ENCODE measurements at places on chromosomes 7 and 10.

DNA sequence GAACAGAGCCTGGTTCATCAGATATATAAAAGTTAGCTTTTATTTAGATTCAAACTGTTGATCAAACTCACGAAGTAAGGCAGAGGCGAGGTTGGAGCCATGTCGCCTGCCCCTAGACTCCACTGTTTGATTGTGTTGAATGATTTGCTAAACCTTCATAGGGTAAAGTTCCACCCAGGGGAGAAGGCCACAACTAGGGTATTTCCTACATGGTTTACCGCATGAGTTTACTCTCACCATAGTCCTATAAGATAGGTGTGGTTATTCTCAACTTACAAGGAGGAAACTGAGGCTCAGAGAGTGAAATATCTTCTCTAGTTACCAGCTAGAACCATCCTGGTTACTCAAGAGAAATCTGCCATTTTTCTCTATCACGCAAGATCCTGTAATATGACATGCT lies 31.8 kb downstream of the ARHGAP22 start:
- DNase-seq = no peak

- no peak for DNase-seq
These were observed 422.7 kb downstream of the SORCS3 start for GRCh38 chr10:105063796-105064195.

GRCh38 chr7:111802194-111802772 lies 240.0 kb upstream of the IMMP2L start:
- DNase-seq = no peak

- DNase-seq = peak; percentile 32
These were observed 228.9 kb upstream of the TCF7L2 start for GRCh38 chr10:112721080-112721698.

DNA sequence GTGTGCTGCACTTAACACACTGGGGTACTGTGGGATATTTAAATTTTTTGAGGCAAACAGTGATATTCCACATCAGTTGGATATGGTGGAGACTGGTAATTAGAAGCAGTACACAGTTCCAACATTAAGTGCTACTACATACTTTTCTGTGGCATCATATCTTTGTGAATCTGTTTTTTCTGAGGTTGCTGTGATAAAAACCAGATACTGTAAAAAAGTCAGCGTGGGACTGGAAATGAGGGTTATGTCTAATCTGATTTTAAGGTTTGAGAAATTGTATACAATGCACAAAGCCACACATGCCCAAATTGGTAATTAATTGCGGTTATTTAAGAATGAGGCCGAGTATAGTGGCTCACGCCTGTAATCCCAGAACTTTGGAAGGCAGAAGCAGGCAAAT lies 41.2 kb downstream of the TBC1D12 start:
- no peak for DNase-seq

DNA sequence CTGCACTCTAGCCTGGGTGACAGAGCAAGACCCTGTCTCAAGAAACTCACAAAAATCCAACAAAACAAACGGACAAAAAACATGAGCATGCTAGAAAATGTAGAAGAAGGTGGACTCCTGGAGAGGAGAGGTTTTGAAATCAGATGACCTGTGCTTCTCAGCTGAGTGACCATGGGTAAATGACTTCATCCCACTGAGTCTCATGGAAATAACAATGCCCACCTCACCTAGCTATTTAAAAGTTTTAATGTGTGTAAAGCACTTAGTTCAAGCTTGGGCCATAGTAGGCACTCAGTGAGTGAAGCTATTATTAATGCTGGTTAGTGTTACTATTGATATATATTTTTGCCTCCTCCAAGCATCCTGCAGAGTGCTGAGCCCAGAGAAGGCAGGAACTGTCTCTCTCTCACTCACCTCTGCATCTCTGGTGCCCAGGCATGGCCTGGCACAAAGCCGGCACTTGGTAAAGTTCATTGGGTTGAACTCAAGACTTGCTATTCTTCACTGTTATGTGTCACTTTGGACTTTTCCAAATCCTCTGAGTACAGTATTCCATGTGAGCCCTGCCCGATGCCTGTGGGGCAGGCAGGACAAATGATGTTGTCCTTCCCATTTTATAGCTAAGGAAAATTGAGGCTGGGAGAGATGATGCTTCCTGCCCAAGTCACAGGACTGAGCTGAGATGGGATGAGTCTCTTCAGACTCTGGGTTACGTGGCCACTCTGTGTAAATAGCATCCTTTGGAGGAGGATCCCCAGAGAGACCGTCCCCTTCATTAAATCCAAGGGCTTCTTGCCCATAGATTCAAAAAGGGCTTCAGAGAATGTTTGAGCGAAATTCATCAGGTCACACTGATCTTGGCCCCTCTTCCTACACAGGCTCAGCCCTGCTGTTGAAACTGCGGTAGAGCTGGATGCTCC lies 81.4 kb upstream of the EMX2 start:
- DNase-seq = no peak

DNA sequence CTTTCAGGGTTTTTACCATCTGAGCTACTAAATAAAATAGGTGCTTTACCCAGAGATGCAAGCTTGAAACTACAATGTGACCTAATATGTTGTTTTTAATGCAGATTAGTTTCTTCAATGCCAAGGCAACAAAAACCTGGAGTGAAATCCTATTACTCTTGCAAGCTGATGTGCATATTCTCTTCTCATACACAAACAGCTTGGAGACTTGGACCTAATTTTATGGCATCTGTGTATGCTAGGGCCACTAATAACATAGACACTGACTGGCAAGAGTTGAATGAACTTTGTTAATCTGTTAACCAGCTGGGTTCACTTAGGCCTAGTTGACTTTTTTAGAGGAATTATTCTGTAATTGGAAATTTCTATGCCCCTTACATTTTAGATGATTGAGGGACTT lies 23.4 kb upstream of the SMIM30 start:
- DNase-seq = no peak

GRCh38 chr10:78762086-78762630 lies 306.6 kb upstream of the ZMIZ1 start:
- DNase-seq = no peak

- peak; percentile 65 for DNase-seq
These were observed 132.0 kb downstream of the PRKAG2 start for GRCh38 chr7:151744656-151745638.

GRCh38 chr7:3588341-3588740 lies 287.3 kb downstream of the SDK1 start:
- DNase-seq = no peak

DNA sequence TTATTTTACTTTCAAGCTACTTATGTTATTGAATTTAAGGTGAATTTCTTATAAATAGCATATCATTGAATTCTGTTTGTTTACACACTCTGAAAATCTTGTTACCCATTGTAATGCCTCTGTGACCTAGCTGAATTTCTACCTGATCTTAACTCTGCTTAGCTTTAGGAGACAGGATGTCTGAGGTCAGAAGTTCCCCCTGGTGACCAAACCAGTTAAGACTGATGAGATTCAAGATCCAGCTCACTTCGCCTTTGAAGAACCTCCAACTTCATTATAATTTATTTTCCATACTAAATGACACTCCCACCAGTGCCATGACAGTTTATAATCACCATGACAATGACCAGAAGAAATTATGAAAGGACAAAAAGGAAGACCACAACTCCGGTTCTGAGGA lies 213.4 kb upstream of the CDC14C start:
- DNase-seq = no peak

DNA sequence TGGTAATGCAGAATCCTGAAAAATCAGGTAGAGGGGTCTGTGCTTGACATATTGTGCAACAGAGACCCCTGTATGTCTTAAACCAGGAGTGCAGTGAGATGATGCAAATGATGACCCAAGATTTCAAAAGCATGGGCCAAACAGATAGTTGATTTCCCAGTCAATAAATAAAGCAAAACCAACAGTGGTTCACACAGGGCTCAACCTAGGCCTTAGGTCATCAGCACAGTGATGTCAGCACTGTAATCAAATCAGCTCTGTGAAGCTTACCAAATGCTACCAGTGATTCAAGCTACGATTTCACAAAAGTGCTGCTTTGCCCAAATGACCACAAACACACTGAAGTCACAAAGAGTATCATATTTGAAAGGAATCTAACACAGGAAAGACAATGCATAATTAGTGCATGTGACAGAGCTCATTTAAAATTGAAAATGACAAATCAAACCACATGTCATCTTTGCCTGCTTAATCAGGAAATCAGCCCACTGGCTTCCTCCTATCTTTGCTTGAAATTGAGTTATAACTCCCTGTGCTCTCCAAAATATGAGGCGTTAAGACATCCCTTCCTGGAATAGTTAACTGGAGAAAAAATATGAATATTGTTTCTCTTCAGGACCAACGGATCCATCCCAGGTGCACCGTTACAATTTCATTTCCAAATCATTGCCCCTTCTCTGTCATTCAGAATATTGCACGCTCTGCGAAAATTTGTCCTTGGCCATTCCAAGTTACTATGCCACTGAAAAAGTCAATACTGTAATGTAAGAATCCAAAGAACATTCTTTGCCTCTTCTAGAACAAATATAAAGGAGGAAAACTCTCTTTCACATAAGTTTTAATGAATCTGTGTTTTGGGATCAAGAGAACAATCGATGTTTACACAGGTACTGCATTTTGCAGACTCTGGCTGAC lies 41.9 kb upstream of the ASL start:
- no peak for DNase-seq

- no peak for DNase-seq
These were observed 88.3 kb downstream of the BAMBI start for GRCh38 chr10:28765641-28766040.

DNA sequence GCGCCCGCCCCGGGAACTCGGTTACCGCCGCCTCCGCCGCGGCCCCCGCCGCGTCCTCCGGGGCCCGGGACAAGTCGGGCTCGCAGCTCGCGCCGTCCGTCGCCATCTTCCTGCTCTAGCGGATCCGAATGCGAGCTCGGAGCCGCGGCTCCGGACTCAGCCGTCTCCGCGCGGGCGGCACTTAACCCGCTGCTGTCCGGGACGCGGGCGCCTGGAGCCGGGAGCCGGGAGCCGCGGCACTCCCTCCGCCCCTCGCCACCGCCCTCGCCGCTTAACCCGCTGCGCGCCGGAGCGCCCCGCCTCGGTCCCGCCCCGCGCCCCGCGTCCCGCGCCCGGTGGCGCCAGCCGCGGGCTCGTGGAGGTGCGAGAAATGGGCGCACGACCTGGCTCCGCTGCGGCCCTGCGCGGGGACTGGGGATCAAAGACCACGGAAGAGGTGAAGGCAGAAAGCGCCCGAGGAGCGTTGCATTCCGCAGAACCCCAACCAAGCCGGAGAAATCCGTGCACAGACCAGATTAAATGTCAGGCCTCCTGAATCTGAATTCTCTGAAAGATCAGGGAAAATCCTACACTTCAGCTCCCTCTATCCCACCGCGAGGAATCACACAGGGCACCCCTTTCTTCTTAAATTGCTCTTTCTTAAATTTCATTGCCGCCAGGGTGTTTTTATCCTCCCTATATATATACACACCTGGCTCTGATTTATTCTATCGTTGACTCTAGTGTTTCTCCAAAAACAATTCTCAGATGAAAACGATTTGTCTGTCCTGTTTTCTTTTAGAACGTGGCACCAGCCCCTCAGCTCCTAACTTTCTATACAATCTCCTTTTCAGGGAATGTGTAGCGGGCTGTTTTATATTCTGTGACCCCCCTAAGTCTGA lies at the start of gene CTTNBP2:
TSS of gene CTTNBP2 (minus strand) at position 132 of the 881 bp plus-strand sequence. CDS start at position 106, 26 bp downstream.
- peak; percentile 81 for DNase-seq

DNA sequence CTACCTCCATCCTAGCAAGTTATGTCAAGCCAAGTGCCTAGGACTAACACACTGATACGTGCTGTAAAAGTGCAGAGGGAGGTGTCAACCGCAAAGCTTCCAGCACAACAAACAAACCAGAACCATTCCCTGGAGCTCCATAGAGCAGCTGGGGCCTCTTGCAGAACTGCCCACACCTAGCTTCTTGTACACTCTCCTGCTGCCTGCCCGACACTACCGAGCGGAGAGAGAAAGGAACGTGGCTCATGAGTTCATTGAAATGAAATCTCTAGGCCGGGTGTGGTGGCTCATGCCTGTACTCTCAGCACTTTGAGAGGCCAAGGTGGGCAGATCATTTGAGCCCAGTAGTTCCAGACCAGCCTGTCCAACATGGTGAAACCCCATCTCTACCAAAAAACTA lies 73.5 kb downstream of the MKI67 start:
- no peak for DNase-seq

GRCh38 chr7:131826960-131827359 lies 270.5 kb upstream of the PODXL start:
- no peak for DNase-seq

- no peak for DNase-seq
These were observed 673 bp downstream of the NDUFB8 start for GRCh38 chr10:100528921-100529474.

GRCh38 chr7:117737926-117738325 lies 135.3 kb downstream of the CTTNBP2 start:
- no peak for DNase-seq

GRCh38 chr7:110724811-110725210 lies 366.1 kb upstream of the LRRN3 start:
- no peak for DNase-seq

GRCh38 chr10:116866987-116867595 lies 17.8 kb downstream of the ENO4 start:
- no peak for DNase-seq

Measured in AG08396 (cell line).